H9 (cell line): ENCODE measurements at places on chromosomes 13 and 19.

DNA sequence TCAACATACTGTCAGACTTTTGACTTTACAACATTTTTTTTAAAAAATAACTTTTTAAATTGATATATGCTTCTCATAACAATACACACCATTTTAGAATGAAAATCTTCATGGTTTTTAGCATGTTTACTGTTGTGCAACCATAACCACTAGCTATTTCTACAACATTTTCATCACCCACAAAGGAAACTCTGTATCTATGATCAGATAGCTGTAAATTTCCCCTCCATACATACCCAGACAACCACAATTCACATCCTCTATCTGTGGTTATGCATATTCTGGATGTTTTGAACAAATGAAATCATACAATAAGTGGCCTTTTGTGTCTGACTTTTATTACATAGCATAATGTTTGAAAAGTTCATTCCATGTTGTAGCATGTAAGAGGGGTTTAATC is 1666.0 kb downstream of the EFNB2 start:
- H3K27ac ChIP-seq: no peak overlapping the region
- DNase-seq: no peak
- no peaks in the 10 kb centered on the region for H3K4me1 ChIP-seq
- H3K27me3 ChIP-seq: no peaks in the 10 kb centered on the region
- no peaks in the 10 kb centered on the region for H3K36me3 ChIP-seq

GRCh38 chr13:43905435-43906031 is 25.8 kb downstream of the LACC1 start:
- H3K4me1 ChIP-seq: no peaks in the 10 kb centered on the region
- H3K27me3 ChIP-seq: no peaks in the 10 kb centered on the region
- no peaks in the 10 kb centered on the region for H3K36me3 ChIP-seq
- H3K4me3 ChIP-seq: no peak overlapping the region

DNA sequence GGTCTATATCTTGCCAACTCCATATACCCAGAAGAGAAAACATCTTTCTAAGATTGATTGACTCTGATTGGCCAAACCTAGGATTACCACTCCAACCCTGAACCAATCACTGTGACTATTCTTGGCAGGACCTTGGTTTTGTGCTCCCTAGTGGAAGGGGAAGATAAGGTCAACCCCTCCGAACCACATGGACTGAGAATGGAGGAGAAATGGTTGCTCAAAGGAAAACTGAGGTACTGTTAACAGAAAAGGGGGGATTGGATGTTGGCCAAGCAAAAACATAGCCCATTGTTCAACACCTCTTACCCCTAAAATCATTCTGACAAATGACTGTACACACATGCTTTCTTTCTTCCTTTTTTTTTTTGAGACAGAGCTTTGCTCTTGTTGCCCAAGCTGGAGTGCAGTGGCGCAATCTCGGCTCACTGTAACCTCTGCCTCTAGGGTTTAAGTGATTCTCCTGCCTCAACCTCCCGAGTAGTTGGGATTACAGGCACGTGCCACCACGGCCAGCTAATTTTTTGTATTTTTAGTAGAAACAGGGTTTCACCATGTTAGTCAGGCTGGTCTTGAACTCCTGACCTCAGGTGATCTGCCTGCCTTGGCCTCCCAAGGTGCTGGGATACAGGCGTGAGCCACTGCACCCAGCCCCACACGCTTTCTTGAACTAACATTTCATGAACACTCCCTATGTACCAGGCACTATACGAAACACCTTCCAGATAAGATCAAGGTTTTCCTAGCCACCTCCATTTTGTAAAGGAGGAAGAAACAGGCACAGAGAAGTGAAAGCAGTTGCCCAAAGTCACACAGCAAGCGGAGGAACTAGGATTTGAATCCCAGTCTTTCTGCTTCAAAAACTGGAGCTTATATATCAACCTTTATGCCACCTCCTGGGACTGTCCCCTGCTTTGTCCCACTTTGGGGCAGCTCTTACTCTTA is 6.5 kb downstream of the MEIOSIN start:
- no peaks in the 10 kb centered on the region for H3K36me3 ChIP-seq
- H3K4me3 ChIP-seq: no peak overlapping the region
- no peaks in the 10 kb centered on the region; the same call in none of the 2 replicates for H3K4me1 ChIP-seq
- DNase-seq: no peak
- no peak overlapping the region for H3K27ac ChIP-seq
- no peaks in the 10 kb centered on the region; the same call in 1 of the 2 replicates for H3K27me3 ChIP-seq

- peaks cover 25% of the 10 kb centered on the region for H3K36me3 ChIP-seq
- DNase-seq: no peak
- H3K27me3 ChIP-seq: no peaks in the 10 kb centered on the region
- H3K27ac ChIP-seq: no peak overlapping the region
- no peaks in the 10 kb centered on the region for H3K4me1 ChIP-seq
Measured at GRCh38 chr13:39675904-39676303, 20.4 kb downstream of the COG6 start.

DNA sequence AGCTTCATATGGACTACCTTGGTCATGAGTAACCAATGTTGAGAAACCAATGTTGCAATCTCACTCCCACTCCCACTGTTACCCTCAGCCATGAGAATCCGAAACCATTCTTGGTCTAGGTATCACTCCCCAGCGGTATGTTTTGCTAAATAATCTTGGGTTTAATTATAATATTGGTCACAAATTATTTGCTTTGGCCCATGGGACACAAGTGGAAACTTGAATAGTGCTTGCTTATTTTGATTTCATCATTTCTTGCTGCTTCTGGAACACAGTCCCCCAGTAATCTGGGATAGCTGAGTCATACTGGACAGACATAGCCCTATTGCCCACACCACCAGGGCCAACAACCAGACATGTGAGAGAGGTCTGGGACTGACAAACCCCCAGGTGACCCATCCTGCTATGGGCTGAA is 171.6 kb upstream of the IPO5 start:
- H3K4me1 ChIP-seq: no peaks in the 10 kb centered on the region
- DNase-seq: no peak
- no peaks in the 10 kb centered on the region for H3K36me3 ChIP-seq
- H3K27ac ChIP-seq: no peak overlapping the region

GRCh38 chr13:29140277-29140676 is 320.1 kb downstream of the MTUS2 start:
- no peaks in the 10 kb centered on the region for H3K27me3 ChIP-seq
- no peak overlapping the region for H3K4me3 ChIP-seq
- no peaks in the 10 kb centered on the region for H3K4me1 ChIP-seq

- H3K4me1 ChIP-seq: peaks cover 2% of the 10 kb centered on the region; the same call in 1 of the 2 replicates
- peak overlapping the region; percentile 85 for H3K4me3 ChIP-seq
- H3K27me3 ChIP-seq: no peaks in the 10 kb centered on the region; the same call in 1 of the 2 replicates
- peaks cover 13% of the 10 kb centered on the region for H3K36me3 ChIP-seq
- no peak overlapping the region for H3K27ac ChIP-seq
Measured at GRCh38 chr19:12792853-12793289, 1.6 kb downstream of the JUNB start.

GRCh38 chr13:34179481-34179880 is 361.5 kb downstream of the RFC3 start:
- no peaks in the 10 kb centered on the region for H3K36me3 ChIP-seq
- no peaks in the 10 kb centered on the region for H3K27me3 ChIP-seq
- no peaks in the 10 kb centered on the region for H3K4me1 ChIP-seq
- H3K27ac ChIP-seq: no peak overlapping the region
- DNase-seq: no peak

DNA sequence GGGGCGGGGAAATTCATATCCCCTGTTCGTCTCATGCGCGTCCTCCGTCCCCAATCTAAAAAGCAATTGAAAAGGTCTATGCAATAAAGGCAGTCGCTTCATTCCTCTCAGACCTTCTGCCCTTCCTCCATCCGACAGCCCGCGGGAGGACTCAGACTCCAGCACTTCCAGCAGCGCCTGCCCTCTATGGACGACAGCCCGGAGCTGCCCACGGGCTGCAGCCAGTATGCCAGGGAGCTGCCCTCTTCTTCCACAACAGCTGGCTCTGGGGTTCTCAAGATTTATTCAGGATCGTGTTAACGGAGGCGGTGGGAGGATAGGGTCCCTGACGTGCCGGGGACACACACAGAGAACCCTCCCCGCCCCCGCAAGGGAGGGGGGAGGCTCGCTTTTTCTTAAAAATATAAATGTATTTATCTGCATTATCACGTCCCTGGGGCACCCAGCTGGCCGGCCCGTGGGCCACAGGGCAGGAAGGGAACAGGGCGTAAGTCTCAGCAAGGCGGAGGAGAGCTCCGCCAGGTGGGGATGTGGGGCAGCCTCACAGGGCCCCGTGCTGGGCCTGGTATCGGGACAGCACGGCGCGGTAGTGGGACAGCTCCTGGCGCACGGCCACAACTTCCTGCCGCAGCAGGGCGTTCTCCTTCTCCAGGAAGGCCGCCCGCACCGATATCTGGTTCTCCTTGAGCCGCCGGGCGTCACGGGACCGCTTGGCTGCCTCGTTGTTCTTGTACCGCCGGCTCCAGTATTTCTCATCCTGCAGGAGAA is 6.7 kb downstream of the DBP start:
- H3K36me3 ChIP-seq: peaks cover 19% of the 10 kb centered on the region
- H3K27me3 ChIP-seq: no peaks in the 10 kb centered on the region
- DNase-seq: peak; percentile 79
- peak overlapping the region; percentile 64 for H3K4me3 ChIP-seq

GRCh38 chr13:102033857-102034331 is 368.0 kb downstream of the FGF14 start:
- no peak for DNase-seq
- H3K4me3 ChIP-seq: no peak overlapping the region
- H3K36me3 ChIP-seq: no peaks in the 10 kb centered on the region
- no peaks in the 10 kb centered on the region for H3K27me3 ChIP-seq
- no peaks in the 10 kb centered on the region for H3K4me1 ChIP-seq

- H3K36me3 ChIP-seq: peaks cover 4% of the 10 kb centered on the region; the same call in 2 of the 3 replicates
- no peaks in the 10 kb centered on the region for H3K4me1 ChIP-seq
- no peak for DNase-seq
- no peak overlapping the region for H3K27ac ChIP-seq
Measured at GRCh38 chr19:426725-427445, 17.9 kb upstream of the C2CD4C start.

DNA sequence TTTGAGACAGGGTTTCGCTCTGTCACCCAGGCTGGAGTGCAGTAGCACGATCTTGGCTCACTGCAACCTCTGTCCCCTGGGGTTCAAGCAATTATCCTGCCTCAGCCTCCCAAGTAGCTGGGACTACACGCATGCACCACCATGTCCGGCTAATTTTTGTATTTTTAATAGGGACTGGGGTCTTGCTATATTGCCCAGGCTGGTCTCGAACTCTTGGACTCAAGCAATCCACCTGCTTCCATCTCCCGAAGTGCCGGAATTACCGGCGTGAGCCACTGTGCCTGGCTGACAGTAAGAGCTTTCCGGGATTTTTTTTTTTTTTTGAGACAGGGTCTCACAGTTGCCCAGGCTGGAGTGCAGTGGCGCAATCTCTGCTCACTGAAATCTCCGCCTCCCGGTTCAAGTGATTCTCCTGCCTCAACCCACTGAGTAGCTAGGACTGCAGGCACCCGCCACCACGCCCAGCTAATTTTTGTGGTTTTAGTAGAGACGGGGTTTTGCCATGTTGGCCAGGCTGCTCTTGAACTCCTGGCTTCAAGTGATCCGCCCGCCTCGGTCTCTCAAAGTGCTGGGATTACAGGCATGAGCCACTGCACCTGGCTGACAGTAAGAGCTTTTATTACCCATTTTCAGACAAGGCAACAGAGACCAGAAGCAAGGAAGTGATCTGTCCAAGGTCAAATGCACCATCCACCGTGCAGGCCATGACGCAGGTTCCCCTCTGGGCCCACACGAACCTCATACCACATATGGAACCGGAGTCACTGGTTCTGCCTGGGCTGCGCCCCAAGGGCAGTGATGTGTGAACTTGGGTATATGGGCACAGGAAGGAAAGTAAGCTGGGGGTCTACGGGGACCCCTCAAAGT is 21.0 kb downstream of the RFX1 start:
- no peak overlapping the region for H3K27ac ChIP-seq
- no peak overlapping the region for H3K4me3 ChIP-seq
- peaks cover 7% of the 10 kb centered on the region for H3K36me3 ChIP-seq
- DNase-seq: no peak
- H3K27me3 ChIP-seq: no peaks in the 10 kb centered on the region

DNA sequence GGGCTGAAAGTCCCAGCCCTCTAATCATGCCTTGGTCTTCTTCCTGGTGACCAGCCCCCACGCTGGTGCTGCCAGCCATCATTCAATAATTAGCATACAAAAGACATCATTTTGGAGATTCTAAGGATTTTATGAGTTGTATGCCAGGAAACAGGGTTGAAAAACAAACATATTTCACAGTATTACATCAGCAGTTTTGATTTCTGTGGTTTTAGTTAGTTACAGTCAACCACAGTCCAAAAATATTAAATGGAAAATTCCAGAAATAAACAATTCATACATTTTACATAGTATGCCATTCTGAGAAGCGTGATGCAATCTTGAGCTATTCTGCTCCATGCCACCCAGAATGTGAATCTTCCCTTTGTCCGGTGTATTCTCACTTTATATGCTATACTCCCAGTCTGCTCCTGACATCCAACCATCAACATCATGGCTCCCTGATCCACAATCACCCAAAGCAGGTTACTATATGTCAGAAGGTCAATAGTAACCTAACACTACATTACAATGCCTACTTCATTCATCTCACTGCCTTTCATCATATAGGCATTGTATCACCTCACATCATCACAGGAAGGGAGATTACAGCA is 49.2 kb downstream of the STOML3 start:
- H3K27me3 ChIP-seq: no peaks in the 10 kb centered on the region
- no peak overlapping the region for H3K4me3 ChIP-seq
- no peak for DNase-seq
- H3K27ac ChIP-seq: no peak overlapping the region
- H3K36me3 ChIP-seq: no peaks in the 10 kb centered on the region
- H3K4me1 ChIP-seq: no peaks in the 10 kb centered on the region

DNA sequence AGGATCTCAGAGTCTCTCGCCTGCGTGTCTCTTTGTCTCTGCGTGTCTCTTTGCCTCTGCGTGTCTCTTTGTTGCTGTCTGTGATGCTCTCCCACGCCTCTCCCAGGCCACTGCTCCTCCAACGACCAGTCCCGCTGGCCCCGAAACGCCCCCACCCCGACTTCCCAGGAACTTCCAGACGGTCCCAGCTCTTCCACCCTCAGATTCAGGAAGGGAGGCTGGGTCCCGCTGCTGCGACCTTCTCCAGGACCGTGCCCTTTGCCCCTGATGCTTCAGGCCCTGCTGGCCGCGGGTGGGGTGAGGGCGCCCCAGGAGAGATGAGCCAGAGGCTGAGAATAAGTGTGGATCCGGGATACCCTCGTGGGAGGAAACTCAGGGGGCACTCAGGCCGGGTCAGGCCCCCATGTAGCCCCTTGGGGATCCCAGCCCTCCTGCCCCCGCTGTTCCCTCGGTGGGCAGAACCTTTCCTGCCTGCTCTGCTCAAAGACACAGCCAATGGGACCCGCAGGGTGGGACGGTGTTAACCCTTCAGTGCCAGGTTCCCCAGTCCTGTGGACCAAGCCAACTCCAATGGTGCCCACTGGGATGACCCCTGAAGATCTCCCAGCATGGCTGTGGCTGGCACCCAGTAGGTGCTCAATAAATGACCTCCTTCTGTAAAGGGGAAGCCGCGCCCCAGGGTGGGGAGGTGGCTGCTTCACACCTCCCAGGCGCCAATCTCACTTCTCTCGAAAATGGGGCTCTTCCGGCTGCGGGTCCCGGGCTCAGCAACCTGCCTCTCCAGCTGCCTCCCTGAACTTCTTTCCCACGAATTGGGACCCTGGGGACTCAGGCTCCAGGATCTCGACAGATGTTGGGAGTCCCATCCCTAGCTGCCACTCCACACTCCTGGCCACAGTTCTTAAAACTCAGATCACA is 1.5 kb upstream of the S1PR5 start:
- H3K36me3 ChIP-seq: no peaks in the 10 kb centered on the region; the same call in 1 of the 2 replicates
- H3K27me3 ChIP-seq: peaks cover 2% of the 10 kb centered on the region; the same call in 1 of the 2 replicates
- H3K4me3 ChIP-seq: peak overlapping the region; percentile 87
- H3K4me1 ChIP-seq: no peaks in the 10 kb centered on the region; the same call in 1 of the 2 replicates
